ENCODE measurements at places on chromosomes 1 and 21.

DNA sequence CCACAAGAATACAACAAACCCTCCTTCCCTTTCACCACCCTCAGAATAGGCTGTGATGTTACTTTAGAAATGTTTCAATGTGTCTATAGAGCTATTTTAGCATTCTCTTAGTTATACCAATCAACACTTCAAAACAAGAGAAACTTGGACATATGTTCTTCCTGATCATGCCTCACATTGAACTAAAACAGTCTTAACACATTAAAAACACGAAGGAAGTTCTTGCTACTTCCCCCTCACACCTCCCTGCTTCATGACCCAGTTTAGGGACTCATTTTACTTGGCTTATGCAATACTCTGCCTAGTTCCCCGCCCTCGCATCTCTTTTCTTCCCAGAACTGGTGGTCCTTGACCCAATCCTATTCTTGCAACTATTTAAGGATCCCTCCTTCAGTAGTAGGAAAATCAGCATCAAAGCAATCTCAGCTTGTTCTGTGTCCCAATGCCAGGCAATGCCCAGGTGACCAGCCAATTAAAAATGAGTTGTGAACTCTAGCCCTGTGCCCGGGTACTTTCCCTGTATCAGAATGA lies 408.8 kb upstream of the BEND5 start:
- DNase-seq = no peak

- no peak for DNase-seq
These were observed 446.9 kb downstream of the NEGR1 start for GRCh38 chr1:71835442-71835813.

DNA sequence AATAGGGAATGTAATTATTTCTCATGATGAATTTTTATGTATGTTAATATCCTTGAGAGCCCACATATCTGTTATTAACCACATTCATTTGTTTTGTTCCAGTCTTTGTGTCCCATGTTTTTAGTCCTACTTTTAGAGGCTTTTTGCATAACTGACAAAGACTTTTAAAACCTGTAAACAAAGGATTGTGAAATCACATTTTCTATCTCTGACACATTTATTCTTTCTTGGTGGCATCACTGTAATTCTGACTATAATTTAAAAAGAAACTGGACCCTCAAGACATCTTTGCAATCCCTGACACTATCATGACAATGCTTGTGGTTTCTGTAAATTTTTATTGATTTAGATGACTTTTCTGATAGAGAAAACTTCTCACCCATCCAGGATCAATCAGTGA lies 313.1 kb downstream of the SIPA1L2 start:
- peak; percentile 34 for DNase-seq

DNA sequence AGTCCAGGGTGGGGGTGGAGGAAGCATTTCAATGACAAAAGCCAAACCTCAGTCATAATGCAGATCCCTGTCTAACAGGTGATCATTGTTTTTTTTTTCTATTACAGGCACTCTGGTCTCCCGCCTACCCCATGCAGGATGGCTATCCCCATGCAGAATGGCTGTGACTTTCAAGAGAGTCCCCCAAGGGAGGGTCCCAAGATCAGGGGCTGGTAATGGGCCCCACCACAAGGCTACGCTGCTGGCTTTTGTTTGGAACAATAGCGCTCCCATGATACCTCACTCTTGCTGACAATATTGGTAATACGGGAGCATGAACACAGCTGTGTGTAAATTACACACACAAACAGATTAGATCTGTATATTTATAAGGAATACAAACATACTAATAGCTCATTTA lies 119.4 kb downstream of the SLC45A1 start:
- DNase-seq = no peak

- peak; percentile 80 for DNase-seq
These were observed 990 bp upstream of the NBL1 start for GRCh38 chr1:19643121-19643520.

- no peak for DNase-seq
These were observed 13.1 kb upstream of the L1TD1 start for GRCh38 chr1:62181532-62181931.

DNA sequence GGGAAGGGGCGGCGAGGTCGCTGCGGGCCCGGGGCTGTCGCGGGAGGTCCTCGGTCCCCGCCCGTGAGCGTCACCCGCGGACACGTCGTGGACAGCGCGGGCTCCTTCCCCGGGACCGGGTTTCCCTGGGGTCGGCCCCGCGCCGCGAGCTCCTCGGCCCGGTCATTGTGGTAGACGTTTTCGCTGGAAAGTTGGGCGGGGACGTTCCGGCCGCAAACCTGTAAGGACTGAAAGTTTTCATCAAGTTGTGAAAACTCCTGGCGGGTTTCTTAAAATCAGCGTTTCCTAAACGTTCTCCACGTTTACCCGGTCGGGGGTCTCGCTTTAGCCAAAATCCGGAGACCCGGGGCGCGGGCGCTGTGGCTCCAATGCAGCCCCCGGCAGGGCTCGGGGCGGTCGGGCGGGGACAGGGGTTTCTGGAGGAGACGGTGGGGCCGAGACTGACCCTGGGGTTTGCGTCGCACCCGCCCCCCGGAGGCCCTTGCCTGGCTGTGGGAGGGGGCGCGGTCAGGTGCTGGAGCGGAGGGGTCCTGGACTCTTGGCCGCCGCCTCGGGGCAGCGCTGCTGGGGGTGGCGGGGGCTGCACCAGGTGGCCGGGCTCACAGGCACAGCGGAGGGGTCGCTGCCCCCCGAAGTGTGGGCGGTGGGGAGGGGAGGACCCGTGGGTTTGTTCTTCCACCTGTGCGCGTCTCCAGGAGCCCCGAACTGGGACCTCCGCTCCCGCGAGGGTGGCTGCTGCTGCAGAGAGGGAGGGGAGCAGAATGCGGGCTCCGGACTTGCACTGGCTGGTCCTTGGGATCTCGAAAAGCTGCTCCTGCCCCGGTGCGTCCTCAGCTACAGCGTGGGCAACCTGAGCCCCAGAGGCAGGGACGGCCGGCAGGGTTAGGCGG lies 827 bp downstream of the PRKCZ start:
- no peak for DNase-seq

GRCh38 chr1:65434255-65434654 lies 13.8 kb downstream of the LEPR start:
- DNase-seq = no peak
